ENCODE measurements at places on chromosomes 3 and 15.

DNA sequence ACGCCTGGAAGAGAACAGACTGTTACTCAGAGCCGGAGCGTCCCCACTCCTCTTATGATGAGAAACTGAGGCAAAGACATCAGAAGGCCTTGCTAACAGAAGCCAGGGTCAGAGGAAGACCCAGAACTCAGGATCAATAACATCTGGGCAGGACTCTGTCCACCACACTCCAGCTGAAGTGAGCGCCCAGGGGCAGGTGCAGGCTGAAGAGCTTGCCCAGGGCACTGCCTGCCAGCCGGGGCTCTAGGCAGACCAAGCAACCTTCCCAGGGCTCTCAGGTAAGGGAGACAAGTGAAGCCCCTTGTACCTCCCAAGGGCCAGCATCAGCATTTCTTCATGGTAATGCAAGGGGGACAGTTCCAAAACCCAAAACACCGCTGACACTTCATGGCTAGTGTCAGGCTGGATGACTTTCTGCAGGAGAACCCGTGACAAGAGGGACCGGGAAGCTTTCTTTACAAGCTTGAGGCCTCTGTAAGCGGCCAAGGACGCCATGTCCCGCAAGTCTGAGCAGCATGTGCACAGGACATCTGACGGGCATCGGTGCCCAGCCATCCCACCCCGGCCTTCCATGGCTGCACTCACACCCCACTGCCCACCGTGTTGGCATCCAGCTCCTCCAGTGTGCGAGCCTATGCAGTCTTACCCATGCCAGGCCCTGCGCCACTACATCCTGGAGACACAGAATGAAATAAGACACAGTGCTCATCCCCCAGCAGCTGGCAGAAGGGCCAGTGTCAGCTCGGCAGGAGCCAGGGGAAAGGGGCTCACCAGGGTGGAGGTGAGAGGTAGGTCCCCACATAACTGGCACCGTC lies 14.1 kb downstream of the XXYLT1 start:
- DNase-seq = no peak

DNA sequence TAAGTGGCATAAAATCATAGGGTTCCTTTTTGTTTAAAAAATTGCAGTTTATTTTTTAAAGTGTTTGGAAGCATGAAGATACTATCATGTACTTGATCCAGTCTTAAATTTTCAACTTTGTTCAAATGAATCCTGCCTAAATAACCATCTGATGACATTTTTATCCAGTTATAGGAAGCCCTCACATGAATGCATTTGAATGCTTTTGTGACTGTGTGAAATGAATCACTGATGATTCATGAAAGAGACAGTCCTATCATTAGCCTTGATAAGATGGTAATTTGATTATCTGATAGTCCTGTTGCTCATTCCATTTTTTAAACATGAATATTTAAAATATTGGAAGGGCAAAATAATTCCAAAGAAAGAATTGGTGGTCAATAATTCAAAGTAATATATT lies 401.9 kb upstream of the ROBO2 start:
- DNase-seq = no peak

DNA sequence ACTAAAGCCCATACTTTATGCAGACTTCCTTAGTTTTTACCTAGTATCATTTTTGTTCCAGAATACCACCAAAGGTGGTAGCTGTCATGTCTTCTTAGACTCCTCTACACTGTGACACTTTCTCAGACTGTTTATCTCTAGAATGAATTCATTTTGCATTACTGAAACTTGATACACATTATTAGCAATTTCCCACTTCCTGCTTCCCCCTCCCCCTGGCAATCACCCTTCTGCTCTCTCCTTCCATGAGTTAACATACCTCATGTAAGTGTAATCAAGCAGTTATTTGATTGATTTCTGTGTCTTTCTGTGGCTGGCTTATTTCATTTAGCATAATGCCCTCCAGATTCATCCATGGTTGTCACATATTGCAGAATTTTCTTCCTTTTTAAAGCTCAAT lies 204.9 kb downstream of the STAG1 start:
- no peak for DNase-seq

DNA sequence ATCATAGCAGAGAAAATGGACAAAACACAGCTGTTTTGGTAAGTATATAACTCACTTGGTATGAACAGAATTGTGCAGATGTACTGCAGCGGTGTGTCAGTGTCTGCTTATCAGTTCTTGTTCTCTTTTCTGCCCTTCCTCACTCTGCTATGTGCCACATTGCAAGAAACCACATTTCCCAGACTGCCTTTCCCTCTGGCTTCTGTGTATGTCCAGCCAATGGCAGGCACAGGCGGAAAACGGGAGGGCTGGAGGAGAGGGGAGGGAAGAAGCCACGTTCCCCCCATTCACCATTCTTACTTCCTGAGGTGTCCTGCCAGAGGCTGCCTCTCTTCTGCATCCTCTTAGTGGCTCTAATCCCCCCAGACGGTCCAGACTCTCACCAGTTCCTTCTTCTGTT lies 15.4 kb downstream of the HHLA2 start:
- DNase-seq = no peak

DNA sequence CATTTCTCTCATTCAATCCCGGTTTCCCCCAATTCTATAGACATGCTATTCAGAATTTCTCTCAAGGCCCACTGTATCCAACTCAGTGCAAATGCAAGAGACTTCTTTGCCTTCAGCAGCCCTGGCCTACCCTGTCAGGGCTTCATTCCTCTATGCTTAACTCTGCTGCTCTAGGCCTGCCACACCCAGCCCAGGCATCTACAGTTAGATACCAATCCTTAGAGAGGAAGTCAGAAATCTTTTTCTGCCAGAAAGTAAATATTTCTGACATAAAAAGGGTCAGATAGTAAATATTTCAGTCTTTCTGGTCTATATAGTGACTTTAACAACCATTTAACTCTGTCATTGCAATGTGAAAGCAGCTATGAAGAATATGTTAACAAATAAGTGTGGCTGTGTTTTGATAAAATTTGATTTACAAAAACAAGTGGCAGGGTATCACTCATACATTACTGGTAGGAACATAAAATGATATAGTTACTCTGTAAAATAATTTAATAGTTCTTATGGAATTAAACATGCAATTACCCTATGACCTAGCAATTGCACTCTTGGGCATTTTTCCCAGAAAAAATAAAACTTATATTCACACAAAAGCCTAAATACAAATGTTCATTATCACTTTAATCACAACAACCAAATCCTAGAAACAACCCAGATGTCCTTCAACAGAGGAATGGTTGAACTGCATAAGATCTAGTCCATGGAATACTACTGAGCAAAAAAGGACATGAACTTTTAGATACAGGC lies 942.0 kb downstream of the SQOR start:
- no peak for DNase-seq

- DNase-seq = no peak
Observed at GRCh38 chr3:170458285-170458684, 39.6 kb downstream of the CLDN11 start.

GRCh38 chr3:53162672-53163443 lies 1.8 kb downstream of the PRKCD start:
- no peak for DNase-seq

- no peak for DNase-seq
Observed at GRCh38 chr3:45132568-45133211, 13.5 kb downstream of the CDCP1 start.

DNA sequence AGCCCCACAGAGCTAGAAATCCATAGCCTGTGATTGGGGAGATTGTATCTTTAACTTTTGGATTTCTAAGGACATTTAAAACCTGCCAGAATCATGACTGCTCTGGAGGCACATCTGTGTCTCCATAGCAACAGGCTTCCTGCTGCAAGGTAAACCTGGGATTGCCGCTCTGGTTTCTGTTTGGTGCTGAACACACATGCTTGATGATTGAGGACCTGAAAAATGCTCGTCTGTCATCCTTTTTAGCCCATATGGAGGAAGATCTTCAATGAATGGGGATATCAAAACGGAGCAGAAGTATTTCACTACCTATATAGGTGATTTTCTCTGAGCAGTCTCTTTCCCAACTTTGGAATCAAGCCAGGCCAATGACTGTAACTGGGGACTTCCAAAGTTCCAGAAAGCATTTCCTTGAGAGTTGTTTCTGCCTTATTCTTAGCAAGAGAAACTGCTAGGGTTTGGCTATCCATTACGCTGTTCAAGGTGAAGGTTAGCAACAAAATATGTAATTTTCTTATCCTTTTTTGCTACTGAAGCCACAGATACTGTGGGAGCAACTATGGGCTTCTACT lies 96.5 kb upstream of the TNIK start:
- no peak for DNase-seq

DNA sequence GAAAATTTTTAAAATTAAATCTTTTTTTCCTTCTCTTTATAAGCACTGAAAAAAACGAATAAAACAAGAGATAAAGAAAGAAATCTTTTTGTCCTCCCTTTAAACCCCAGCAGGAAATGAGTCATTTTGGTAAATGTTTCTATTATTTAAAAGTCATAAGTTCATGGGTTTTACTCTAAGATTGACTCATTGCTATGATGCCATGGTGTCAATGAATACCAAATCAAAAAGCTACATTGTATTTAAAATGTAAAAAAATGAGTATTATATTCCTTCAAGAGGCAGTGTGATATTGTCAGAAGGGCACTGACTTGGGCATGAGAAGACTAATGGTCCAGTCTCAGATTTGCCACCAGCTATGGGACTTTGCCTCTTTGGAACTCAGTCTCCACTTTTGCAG lies 303.4 kb upstream of the DNAJC19 start:
- DNase-seq = no peak

- DNase-seq = peak; percentile 88
Observed at GRCh38 chr3:9715764-9716437, 12.3 kb downstream of the CPNE9 start.

- DNase-seq = peak; percentile 26
Observed at GRCh38 chr3:112637700-112638099, 3.2 kb downstream of the CCDC80 start.

DNA sequence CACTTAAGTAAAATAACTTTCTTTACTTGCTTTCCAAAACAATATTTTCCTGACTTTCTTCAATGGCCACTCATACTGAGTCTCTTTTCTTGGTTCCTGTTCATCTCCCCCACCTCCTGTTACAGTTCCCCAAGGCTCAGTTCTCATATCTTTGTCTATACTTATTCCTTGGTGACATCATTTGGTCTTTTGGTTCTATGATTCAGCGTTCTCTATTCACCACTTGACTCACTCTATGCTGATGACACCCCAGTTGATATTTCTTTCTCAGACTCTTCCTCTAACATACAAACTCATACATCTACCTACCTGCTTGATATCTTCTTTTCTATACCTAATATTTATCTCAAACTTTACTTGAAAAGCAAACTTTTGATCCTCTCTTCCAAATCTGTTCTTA lies 85.0 kb upstream of the P3H2 start:
- DNase-seq = no peak

- DNase-seq = no peak
Observed at GRCh38 chr3:44996556-44996969, 20.5 kb downstream of the EXOSC7 start.

- DNase-seq = no peak
Observed at GRCh38 chr3:157311633-157312375, 124.8 kb upstream of the PTX3 start.

GRCh38 chr3:125179143-125179883 lies 33.2 kb downstream of the SLC12A8 start:
- DNase-seq = no peak

GRCh38 chr15:98134905-98135304 lies 174.4 kb downstream of the ARRDC4 start:
- DNase-seq = no peak

DNA sequence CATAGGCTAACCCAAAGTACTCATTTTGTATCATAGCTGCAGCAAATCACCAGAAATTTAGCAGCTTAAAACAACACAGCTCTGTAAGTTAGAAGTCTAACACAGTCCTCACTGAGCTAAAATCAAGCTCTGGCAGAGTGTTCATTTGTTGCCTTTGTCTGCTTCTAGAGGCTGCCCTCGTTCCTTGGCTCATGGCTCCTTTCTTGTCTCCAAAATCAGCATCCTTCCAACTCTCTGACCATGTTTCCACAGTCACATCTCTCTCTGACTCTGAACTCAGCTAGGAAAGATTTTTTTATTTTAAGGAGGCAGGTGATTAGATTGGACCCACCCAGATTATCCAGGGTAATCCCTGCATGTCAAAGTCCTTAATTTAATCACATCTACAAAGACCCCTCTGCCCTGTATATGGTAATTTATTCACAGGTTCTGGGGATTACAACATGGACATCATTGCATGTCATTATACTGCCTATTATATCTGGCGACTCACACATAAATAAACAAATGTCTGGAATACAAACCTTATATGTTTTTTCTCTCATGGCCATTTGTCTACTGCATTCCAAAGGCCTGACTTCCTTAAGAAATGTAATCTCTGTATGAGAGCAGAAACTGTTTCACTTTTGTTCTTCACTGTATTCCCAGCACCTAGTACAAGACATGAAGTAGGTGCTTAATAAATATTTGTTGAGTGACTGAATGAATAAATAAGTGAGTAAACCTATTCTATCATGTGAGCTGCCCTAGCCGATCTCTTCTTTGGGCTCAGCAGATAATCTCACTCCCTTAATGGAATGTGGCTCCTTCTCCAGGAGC lies 15.1 kb upstream of the UACA start:
- DNase-seq = no peak

DNA sequence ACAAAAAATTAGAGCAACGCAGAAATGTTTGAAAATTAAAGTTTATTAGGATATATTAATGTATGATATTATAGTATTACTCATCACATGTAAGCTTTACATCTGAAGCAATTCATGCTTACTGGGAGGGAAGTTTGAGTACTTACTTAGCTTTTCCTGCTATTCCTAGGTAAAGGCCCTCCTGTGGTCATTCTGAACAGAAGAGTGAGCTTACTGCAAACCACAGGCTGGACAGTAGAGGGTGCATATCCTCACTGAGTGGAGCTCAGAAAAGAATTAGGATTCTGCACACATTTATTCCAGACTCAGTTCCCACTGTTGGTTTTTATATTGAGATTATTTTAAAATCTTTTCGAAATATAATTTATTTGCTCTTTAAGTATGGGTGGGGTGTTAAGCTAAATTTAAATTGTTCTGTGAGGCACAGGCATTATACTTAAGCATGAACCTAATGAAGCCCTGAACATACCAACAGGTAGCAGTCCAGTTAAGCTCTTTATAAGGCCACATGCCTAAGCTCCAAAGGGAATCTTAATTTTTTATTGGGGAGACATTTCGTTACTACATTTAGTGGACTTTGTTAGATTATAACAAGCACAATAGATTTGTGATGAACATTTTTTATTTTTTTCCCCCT lies 10.2 kb downstream of the MRPS22 start:
- DNase-seq = no peak

DNA sequence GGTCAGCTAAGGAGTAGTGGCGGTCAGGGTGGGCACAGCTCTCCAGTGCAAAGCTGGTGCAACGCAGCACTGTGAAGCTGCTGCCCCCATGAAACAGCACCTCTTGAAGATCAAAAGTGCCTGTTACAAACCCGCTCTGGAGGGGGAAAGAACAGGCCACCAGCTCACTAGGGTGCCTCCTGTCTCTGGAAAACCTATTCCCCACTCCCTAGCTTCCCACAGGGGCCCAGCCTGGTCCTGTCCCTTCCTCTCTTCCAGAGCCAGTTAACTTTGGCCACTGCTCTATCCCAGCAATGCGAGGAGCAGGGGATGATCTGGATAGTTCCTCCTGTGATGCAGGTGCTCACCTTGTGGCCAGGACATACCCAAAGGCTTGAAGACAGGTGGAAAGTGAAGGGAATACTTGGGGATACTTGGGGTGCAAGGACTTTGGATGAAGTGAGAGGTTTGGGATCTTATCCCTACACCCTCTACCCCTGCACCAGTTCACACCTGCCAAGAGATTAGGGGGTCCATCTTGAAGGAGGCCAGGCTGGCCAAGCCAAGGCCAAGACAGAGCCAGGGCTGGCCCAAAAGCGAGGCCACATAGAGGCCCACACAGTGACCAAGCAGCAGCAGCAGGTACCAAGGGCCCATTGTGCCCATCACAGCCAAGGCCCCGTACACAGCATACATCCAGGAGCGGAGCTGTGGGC lies 4.2 kb downstream of the HHATL start:
- no peak for DNase-seq

- peak; percentile 58 for DNase-seq
Observed at GRCh38 chr3:171811295-171811912, 1.1 kb upstream of the PLD1 start.

Data from uterus (tissue), 4 donors.